WERI-Rb-1 (cell line): ENCODE measurements at places on chromosomes 4 and X.

DNA sequence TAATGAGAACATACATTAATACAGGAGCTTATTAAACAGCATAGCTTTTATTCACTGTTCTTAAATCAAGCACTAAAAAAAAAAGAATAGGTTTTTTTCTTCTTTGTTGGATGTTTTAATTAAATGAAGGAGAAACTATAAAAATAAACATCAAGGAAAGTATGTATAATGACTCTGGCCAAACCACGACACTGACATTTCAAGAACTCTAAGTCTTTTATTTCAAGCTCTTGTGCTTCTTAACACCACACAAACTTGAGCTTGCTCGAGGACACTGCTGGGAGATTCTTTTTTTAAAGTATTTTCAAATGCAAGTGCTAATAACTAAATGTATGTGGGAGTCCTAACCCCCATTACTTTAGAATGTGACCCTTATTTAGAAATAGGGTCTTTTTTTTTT lies 204.9 kb upstream of the PPARGC1A start:
- no peak for DNase-seq

GRCh38 chr4:146108756-146109155 lies 66.8 kb upstream of the LSM6 start:
- no peak for DNase-seq

- DNase-seq, result no peak
Measured at GRCh38 chr4:123517971-123518370, 121.4 kb downstream of the SPRY1 start.

- no peak for DNase-seq
Measured at GRCh38 chrX:53421772-53422085, 725 bp downstream of the SMC1A start.

- DNase-seq, result no peak
Measured at GRCh38 chr4:175614890-175615289, 197.2 kb downstream of the GPM6A start.

DNA sequence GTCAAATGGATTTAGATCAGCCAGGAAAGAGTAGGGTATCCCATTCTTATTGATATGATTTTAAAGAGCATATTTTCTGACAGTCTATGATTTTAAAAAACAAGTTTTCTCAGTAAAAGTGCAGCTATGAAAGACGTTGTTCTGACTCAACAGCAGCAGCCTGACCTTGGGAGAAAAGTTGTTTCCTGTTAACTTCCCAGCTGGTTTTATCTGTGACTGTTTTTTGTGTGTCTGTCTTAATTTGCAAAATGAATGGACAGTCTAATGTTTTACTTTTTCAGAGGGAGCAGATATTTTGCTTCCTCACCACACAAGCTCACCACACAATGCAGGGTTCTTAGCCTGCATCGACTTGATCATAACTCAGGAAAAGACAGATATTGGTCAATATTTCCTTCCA lies 764 bp upstream of the MTHFD2L start:
- no peak for DNase-seq

DNA sequence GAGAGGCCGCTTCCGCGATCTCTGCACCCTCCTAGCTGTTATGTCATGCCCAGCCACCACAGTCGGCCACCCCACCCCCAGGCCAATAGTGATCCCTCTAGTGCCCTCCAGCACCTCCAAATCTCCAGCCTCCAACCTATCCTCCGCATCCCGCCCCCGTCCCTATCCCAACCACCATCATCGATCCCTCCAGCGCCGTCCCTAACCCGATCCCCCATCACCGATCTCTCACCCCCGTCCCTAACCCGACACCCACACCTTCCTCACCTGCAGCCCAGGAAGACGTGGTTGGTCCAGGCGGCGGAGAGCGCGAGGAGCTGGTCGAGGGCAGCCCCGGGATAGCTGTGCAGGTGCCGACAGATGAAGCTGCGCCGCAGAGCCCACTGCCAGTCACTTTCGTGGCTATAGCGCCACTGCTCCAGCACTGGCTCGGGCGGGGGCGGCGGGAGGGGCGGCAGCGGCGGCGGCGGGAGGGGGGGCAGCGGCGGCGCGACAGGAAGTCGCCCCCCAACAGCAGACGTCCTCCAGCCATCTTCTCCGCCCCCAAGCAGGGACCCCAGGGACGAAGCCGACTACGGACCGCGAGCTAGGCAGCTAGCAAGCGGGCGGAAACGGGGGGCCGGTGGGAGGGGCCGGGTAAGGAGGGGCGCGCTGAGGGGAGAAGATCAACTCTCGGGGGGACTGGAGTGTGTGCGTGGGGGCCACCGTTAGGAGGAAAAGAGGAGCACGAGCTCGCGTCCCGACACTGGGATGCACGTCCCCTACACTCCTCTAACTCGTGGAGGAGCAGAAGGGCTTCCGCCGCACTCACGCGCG lies 552 bp downstream of the NKRF start:
- peak; percentile 35 for DNase-seq

GRCh38 chr4:109861916-109862511 lies 14.1 kb downstream of the LRIT3 start:
- no peak for DNase-seq

DNA sequence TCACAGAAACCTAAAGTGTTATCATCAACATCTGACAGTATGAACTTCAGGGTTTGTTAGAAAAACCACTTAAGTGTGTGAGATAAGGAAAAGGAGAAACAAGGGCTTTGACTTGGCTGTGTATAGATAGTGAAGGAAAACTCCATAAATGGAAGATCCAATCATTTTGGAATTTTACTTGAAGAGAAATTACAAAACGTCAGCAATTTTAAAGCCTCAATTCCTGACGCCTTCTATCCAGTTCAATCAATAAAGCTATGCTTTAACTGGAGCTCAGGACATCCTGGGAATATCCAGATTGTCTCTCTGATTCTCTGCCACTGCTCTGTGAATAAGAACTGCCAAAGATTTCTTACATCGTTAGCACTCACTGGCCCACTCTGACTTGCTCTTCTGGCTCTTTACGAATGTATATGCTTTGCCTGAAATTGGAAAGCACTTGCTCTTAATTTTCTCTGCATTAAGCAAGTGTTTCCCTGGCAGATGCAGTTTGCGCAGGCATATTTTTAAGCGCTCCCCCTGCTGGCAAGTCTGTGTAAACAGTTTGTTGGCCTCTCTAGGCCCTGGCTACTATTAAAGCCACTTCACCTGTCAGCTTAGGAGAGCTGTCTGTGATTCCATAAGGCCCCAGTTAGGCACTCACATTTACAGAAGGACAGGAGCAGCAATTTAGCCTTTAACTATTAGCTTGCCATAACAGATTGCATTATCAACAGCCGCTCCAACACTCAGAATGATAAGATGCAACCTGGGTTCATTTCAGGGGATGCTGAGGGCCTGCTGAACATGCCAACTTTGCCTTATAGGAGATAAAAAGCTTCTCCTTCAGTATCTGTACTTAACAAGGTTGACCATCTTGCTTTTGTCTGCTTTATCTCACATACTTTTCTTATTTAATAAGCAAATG lies 251.4 kb upstream of the DDX53 start:
- peak; percentile 54 for DNase-seq

GRCh38 chr4:174358410-174358809 lies 74.7 kb downstream of the CEP44 start:
- no peak for DNase-seq
